ENCODE measurements at places on chromosomes 12 and 14. TPM values are rescaled to one million over a fixed set of nuclear protein-coding genes. Genes with fewer than 3 reads are reported as not detected.

DNA sequence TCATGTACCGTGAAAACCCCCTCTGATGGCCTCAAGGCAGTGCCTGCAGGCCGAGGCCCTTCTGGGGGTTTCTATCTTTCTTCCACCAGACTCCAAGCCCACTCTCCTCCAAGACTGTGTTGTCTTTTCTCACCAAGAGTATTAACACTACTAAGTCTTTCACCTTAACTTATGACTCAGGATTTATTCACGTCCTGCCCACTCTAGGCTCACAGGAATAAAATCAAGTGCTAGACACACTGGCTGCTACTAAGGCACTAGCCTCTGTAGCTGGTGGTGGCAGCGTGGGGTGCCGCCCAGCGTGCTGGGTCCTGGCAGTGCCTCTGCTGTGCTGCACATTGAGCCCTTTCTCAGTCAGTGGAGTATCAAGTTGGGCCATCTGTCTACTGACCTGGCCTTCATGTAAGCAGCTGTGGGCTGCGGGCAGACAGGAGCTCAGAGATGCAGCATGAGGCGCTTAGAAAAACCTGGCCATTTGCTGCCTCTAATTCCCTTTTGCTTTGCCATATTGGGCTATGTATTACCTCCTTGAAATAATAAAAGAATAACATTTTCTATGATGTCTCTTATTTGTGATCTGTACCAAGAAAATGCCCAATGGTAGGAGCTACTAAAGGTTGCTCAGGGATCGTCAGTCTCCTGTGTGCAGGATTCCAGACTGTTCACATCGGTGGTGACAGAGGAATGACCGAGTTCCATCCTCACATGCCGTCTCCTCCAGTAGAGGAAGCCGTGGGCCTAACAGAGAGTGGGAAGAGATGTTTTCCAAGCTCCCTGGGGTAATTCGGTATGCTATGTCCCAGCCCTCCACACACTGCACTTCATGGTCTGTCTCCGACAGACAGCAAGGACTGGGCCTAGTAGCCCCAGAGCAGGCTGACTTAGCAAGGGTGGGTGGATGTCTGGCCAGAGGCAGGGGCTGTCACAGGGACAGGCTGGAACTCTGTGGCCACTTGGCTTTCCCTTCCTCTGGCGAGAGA, 39.9 kb downstream of the MAX start:
- no peak for DNase-seq

Gene RPGRIP1
- not detected for total RNA-seq

GRCh38 chr12:51371295-51371953, 19.8 kb downstream of the GALNT6 start:
- no peak for DNase-seq

- no peak for DNase-seq
Measured at GRCh38 chr14:68141281-68142088, 321.9 kb downstream of the RAD51B start.

GRCh38 chr12:12704593-12705230, 8.7 kb upstream of the GPR19 start:
- no peak for DNase-seq

- DNase-seq, result no peak
Measured at GRCh38 chr14:38404100-38404541, 148.2 kb upstream of the CLEC14A start.

Gene ETFBKMT
- 0.83 TPM for total RNA-seq

- DNase-seq, result no peak
Measured at GRCh38 chr12:102543494-102544485, 63.4 kb upstream of the IGF1 start.

DNA sequence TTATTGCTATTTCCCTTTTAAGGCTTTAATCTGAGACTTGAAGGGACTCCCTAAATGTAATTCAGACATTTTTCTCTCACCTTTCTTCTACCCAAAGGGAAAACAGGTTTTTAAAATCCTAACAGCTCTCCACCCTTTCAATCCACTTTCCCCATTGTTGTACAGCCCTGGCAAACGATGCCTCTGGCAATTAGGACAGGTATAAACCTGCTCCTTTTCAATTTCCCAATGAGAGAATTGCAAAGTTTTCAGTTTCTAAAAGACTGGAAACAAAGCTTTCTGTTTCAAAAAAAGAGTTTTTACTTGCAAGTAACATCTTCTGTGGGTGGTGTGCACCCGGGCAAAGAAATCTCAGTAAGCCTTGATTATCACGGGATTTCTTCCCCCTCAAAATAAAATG, 131.2 kb downstream of the HMGA2 start:
- no peak for DNase-seq

Data from esophagus muscularis mucosa (tissue), 4 donors.